Heart right ventricle (tissue), 16 donors: ENCODE measurements at places on chromosomes 7 and 10. TPM values are rescaled to one million over a fixed set of nuclear protein-coding genes. Genes with fewer than 3 reads are reported as not detected.

DNA sequence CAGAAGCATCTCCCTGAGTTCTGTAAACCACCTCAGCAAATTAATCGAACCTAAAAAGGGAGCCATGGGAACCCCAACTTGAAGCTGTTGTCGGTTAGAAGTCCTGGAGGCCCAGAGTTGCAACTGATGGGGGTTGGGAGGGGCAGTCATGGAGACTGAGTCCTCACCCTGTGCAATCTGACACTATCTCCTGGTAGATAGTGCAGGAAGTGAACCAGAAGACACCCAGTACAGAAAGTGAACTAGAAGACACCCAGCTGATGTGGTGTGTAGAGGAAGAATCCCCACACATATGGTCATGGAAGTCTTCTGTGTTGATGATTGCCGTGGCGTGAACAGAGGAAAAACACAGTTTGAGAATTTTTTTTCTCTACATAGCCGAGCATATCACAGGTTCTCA, 58.8 kb upstream of the SRRM3 start:
- DNase-seq, result no peak

GRCh38 chr10:67385566-67385965, 310.4 kb downstream of the CTNNA3 start:
- no peak for DNase-seq

DNA sequence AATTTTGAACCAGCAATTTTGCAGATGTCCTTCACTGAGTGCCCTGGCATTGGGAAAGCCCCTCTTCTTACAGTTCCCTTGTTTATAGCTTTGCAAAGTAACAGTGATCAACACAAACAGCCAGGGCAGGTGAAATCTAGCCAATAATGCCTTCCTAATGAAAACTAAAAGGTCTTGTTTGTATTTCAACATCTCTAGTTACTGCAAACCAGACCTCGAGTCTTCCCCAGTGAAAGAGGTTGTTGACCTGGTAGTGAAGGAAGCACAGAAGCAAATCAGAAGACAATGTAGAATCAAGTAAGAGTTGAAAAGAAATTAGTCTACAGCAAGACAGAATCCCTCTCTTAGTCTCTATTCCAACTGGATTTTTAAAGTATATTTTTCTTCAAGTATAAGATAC, 231.2 kb downstream of the SNX13 start:
- DNase-seq, result no peak

GRCh38 chr7:53205006-53205405, 169.6 kb downstream of the POM121L12 start:
- DNase-seq, result no peak

DNA sequence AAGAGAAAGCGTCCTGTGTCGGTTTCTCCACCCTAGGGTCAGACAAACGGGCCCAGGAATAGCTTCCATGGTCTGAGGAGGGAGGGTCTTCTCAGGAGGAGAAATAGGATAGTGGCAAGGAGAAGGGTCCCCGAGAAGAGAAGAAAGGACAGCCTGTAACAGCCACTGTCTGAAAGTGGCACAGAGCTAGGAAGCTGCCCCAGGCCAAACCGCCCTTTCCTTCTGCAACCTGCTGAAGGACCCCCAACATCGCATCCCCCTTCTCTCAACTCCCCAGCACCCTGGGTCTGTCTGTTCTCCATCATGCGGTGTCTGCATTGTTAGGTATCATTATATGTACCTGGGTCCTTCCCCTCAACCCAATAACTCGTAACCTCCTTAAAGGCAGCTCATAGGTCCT, 47.1 kb downstream of the COL17A1 start:
- no peak for DNase-seq

CASD1 gene
- 13.0 TPM for polyA plus RNA-seq
